T-helper 2 cell (primary cell): ENCODE measurements at places on chromosomes 3 and 15.
A peak's percentile ranks its signal among the peaks of the same experiment; 100 is the strongest.

GRCh38 chr3:147414390-147415138 lies 5.4 kb downstream of the ZIC1 start:
- DNase-seq = no peak

GRCh38 chr3:119080364-119080763 lies 45.7 kb upstream of the IGSF11 start:
- no peak for DNase-seq

GRCh38 chr3:185659942-185660921 lies 74.1 kb downstream of the SENP2 start:
- DNase-seq = peak; percentile 39

DNA sequence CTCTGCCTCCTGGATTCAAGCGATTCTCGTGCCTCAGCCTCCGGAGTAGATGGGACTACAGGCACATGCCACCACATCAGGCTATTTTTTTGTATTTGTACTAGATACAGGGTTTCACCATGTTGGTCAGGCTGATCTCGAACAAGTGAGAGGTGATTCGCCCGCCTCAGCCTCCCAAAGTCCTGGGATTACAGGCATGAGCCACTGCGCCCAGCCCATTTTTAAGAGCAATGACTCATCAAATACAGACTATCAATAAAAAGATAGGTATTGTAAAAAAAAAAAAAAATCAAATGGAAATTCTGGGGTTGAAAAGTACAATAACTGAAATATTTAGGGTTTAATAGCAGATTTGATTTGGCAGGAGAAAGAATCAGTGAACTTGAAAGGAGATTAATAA lies 129.0 kb downstream of the TJP1 start:
- no peak for DNase-seq

GRCh38 chr3:83601704-83602103 lies 1357.1 kb upstream of the CADM2 start:
- DNase-seq = no peak

DNA sequence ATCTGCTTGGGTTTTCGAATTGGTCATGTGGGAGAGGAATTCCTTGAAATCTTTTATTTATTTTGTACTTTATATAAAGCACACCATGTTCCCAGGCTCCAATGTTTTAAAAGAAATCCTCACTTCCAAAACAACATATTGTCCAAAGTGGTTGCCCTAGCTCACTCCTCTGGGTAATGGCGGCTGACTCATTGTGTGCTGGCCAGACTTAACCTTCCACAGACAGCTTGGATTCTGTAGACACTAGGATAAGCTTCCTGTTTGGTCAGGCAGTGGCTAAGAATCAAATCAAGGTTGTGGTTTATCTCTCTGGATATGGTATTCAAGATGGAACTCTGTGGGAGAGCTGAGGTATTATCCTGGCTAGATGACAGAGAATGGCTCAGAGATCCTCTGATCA lies 55.8 kb upstream of the FAM98B start:
- DNase-seq = no peak

- DNase-seq = no peak
Measured at GRCh38 chr3:46200211-46200610, 7.9 kb downstream of the CCR1 start.

- no peak for DNase-seq
Measured at GRCh38 chr3:129632556-129632955, 26.1 kb upstream of the PLXND1 start.

- DNase-seq = peak; percentile 1
Measured at GRCh38 chr3:61985020-61985419, 388.3 kb downstream of the FEZF2 start.

DNA sequence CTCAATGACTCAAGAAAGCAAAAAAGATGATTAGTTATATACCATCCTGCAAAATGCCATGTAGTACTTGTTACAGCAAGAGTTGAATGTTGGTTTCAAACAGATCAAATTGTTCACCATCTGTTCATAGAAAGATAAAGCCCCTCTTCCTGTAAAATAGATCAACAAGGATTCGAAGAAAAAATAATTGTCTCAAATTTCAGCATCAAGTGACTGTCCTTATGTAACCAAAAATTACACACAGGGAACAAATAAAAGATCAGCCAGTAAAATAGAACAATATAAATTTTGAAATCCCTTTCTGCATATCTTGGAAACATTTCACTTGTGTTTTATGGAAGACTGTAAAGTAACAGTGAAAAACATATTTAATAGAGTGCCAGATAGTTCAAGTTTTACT lies 165.1 kb upstream of the STAC start:
- no peak for DNase-seq

GRCh38 chr3:157594413-157594812 lies 91.2 kb upstream of the VEPH1 start:
- no peak for DNase-seq

GRCh38 chr3:29333576-29333975 lies 52.7 kb downstream of the RBMS3 start:
- no peak for DNase-seq

DNA sequence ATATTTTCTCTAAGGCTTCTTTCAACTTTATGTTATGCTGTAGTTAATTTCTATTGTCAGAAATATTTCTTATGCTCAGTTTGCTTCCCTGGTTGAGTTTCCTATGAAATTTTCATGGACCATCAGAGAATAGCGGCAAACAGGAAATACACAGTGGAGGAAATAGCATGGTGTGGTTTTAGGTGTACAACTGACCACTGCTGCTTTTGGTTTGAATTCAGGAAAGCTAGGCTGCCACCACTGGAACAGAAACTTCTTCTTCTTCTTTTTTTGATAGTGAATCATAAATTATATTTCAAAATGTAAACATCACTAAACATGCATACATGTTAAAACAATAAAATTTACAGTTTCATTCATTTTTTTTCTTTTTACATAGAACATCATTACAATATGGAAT lies 316.6 kb upstream of the TGFBR2 start:
- DNase-seq = no peak

DNA sequence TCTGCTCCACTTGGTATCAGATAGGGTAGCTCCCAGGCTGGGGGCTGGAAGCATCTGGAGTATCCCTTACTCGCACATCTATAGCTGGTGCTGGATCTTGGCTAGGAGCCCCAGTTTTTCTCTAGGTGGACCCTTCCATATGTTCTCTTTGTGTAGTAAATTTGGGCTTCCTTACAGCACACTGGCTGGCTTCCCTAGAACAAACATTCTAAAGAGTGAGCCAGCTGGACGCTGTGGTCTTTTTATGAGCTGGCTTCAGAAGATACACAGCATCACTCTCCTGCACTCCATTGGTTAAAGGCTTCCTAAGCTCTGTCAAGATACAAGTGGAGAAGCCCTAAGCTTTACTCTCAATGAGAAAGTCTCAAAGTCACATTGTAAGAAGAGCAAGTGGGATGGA lies 322.1 kb downstream of the WDR72 start:
- no peak for DNase-seq

DNA sequence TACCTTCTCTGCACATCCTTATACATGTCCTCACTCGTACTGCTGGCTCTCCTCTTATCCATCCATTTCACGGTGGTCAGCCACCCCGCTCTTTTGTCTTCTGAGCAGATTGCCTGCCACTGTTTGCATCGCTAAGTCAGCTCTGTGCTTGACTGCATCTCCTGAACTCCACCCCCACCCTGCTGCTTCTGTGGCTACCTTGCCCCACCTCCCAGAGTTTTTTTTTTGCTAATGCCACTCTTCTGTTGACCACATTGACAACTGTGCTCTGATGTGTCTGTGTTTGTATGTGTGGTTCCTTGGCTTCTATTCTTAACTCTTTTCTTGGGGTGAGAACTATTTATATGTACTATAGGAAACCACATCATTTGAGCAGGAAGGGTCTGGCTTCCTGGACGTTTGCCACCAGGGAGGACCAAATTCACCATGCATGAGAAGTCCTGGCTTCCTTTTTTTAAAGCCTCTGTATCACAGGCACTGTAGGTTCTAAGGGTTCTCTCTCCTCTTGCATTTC lies 12.8 kb upstream of the MTMR10 start:
- DNase-seq = peak; percentile 16

- DNase-seq = peak; percentile 62
Measured at GRCh38 chr3:51974963-51975851, at the start of gene ABHD14A. ABHD14A (plus strand) TSS chr3:51975064; CDS start chr3:51975136, 72 bp downstream.

- no peak for DNase-seq
Measured at GRCh38 chr3:42735019-42735418, 32.4 kb upstream of the HHATL start.

DNA sequence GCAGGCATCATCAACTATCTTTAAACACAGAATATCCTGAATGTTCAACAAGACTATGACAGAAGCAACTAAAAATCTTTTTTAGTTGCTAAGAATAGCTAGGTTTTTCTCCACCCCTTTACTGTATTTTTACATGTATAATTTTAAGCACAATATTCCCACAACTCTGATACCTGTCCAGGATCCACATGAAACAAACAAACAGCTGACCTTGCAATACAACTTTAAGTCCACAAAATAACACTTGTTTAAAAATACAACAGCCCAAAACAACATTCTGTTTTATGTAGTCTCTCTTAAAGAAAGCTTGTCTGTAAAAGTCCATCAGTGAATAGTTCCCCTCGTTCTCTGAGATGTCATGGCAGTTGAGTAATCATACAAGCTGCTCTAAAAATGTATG lies 41.1 kb downstream of the IFT57 start:
- no peak for DNase-seq
